Activated T-cell treated with anti-CD3 and anti-CD28 coated beads for 1 hour (primary cell): ENCODE measurements at places on chromosomes 7 and 10.
A peak's percentile ranks its signal among the peaks of the same experiment; 100 is the strongest.

DNA sequence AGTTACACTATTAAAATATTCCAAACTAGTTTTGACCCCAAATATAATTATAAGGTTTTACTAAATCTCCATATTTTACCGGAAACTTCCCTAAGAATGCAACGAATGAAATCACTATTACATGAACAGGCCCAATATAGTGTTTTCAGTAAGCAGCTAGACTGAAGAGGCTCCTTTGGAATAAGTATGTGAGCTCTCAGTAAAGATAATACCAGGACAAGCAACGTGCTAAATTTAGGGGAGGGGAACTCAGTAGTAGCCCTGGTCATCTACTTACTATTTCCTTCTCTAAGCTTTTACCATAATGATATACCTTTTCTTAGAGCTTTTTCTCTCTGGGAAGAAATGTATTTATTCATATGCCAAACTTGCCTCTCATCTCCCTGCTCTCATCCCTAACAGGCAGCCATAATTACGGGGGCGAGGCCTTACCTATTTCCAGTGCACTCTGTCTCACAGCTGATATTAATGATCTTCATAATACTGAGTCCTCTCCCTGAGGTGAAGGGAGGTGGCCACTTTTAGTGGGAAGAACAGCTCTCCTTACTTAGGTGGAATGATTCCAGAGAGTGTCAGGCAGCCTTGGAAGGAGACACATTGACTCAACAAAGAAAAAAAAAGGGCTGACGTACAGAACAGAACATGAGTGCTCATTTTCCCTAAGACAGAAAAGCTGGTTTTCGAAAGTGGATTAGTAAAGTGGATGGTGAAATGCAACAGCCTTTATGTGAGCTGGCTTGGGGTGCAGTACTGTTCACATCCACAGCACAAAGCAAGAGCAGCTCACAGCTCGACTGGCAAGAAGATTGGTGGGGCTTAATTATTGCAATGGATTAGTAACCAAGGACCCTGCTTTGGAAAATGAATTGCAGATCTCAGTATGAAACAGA is 165.4 kb downstream of the GLI3 start:
- no peak for DNase-seq

DNA sequence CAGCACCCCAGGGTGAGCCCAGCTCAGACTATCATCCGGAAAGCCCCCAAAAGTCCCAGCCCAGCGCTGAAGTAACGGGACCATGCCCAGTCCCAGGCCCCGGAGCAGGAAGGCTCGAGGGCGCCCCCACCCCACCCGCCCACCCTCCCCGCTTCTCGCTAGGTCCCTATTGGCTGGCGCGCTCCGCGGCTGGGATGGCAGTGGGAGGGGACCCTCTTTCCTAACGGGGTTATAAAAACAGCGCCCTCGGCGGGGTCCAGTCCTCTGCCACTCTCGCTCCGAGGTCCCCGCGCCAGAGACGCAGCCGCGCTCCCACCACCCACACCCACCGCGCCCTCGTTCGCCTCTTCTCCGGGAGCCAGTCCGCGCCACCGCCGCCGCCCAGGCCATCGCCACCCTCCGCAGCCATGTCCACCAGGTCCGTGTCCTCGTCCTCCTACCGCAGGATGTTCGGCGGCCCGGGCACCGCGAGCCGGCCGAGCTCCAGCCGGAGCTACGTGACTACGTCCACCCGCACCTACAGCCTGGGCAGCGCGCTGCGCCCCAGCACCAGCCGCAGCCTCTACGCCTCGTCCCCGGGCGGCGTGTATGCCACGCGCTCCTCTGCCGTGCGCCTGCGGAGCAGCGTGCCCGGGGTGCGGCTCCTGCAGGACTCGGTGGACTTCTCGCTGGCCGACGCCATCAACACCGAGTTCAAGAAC is 1.1 kb downstream of the VIM start:
- peak; percentile 79 for DNase-seq

- no peak for DNase-seq
Measured at GRCh38 chr7:134804351-134804750, 24.9 kb downstream of the CALD1 start.

GRCh38 chr7:88597941-88598425 is 161.5 kb upstream of the ZNF804B start:
- no peak for DNase-seq

DNA sequence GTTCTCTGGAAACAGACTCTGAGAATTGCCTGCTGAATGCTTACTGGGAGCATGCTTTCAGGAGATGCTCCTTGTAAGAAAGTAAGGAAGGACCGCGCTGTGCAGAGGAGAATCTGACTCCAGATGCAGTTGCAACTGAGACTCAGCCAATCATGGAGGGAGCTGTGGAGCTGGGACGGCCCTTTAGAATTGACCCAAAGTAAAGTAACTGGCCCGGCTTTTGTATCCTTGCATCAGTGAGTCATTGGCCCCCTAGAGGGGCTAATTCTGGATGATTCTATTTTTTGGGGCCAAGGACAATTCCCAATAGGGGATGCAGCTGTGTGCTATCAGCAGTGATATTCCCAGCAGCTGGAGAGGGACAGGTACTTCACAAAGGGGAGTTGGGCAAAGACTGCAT is 170.4 kb downstream of the PTEN start:
- no peak for DNase-seq

GRCh38 chr10:50419756-50420155 is 168.4 kb upstream of the ASAH2 start:
- DNase-seq = no peak

DNA sequence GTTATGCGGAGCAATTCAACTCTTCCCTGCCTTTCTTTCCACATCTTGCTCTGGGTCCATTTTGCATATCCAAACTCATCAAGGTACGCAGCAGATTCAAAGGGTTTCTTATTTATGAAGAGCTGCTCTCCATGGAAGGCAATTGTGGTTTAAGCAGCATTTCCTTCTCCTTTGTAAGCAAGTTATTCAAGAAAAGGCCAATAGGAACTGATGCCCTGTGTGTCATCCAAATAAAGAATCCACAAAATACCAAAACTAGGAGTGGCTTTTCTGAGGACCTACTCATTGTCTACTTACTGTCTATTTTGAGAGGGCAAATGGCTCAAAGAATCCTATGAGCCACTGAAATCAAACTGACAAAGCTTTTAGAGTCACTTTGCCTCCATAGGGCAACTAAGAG is 253.1 kb downstream of the PTEN start:
- no peak for DNase-seq

GRCh38 chr10:124124769-124125161 is 31.4 kb upstream of the CHST15 start:
- no peak for DNase-seq

DNA sequence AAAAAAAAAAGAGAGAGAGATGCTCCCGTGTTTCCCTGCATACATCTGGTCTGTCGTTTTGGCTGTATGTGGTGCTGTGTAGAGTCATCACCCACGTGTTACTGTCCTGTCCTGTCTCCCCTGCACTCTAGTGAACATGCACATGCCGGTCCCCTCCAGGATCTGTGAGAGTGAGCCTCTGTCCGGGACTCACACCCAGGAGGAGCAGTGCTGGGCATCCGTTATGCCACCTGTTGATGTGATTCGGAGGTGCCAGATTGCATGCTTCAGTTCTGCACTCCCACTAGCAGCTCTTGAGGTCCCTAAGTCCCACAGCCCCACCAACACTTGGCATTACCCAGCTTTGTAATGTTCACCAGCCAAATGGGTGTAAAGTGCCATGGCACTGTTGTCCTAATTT is 16.4 kb downstream of the GHRHR start:
- no peak for DNase-seq

DNA sequence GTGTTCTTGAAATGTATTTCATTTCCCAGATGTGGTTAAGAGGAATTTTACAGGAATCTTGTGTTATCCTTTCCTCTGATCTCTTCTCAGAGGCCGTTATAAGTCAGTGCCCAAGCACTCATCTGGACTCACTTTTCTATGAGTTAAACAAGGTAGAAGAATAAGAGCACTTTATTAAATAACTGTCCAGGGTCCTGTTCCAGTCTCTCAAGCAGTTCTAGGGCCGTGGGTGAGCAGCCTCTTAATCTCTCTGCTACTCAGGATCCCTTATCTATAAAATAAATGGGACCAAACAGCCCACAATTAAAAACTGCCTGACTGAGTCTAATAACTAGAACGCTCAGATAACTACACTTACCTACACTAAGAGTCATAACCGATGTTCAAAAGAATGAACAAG is 111.2 kb downstream of the OSBPL3 start:
- no peak for DNase-seq
